ENCODE measurements at places on chromosomes 5 and 9.

DNA sequence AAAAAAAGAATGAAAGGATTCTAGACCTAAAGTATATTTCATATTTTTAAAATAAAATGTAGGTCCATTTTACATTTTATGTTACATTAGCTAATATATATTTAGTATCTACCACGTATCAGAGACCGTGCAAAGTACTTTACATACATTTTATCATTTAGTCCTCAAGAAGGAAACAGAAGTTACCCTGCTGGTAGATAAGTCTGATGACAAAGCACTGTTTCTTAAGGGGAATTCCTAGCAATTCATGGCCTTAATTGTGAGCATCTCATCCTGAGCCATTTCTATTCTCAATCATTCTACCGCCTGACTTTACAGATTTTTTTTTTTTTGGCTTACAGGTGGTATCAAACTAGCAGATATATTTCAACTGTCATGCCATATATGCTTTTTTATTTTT, 367.7 kb downstream of the PRELID2 start:
- no peak for DNase-seq

- no peak for DNase-seq
Observed at GRCh38 chr5:155008669-155009068, 4.9 kb upstream of the KIF4B start.

- no peak for DNase-seq
Observed at GRCh38 chr9:16422114-16422513, 448.4 kb downstream of the BNC2 start.

DNA sequence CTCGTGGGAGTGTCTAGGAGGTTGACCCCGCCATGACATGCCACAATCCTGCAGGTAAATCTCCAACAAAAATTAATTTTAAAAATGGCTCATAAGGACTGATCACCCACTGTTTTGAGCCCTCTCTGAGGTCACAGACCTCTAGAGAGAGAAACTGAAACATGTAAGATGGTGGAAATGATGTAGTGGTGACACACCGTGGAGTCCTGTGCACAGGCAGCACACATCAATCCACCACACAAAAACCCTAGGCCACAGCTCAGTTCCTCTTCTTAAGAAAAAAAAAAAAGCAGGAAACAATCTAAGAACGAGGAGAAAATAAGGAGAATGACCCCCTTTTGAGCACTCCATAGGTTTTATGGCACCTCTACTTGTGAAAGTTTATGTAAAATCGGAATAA, 93.8 kb upstream of the FAM120A start:
- DNase-seq = no peak

- DNase-seq = no peak
Observed at GRCh38 chr5:1490376-1490775, 33.4 kb downstream of the LPCAT1 start.

- DNase-seq = no peak
Observed at GRCh38 chr5:176677209-176677939, 30.1 kb downstream of the TSPAN17 start.

GRCh38 chr5:135478938-135479337, 26.8 kb upstream of the TIFAB start:
- DNase-seq = no peak

GRCh38 chr5:24854350-24854749, 209.6 kb upstream of the CDH10 start:
- DNase-seq = no peak

DNA sequence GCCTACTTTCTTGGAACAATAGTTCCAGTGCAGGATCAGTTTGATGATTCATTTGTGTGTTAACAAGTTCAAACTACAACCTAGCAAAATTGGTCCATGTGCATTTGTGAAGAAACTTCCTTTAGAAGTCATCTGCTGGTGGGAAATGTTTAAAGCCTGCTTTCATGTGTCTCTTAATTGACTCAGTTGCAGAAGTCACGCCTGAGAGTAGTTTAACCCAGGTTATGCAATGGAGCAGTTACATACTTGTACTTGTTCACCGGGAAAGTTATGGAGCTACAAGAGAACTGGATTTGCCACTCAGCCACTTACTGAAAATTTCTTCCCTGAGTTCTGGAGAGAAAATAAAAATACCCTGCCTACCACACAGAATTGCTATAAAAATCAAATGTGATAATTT, 1397.8 kb downstream of the PTPRD start:
- no peak for DNase-seq

DNA sequence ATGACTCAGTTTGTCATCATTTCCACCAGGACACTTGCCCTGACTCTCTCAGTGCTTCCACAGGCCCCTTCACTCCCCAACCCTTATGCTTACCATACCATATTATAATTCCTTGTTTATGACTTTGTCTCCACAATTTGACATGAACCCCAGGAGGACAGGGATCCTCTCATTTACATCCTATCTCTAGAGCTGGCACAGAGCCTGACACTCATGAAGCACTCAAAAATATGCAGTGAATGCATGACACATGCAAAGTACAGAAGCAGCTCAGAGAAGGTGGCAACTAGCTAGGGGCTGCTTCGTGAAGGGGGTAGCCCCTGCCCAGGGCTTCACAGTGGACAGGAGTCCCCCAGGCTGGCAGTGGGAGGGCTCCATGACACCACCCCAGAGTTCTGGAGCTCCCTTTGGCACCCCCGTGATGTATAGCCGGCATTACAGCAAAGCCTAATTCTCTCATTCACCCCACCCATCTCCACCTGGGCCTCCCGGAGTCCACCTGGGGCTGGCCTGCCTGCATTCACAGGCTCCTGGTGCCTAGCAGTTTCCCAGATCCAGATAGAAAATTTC, 112.0 kb upstream of the SPOCK1 start:
- DNase-seq = no peak

GRCh38 chr5:23353286-23353685, 154.1 kb upstream of the PRDM9 start:
- no peak for DNase-seq

DNA sequence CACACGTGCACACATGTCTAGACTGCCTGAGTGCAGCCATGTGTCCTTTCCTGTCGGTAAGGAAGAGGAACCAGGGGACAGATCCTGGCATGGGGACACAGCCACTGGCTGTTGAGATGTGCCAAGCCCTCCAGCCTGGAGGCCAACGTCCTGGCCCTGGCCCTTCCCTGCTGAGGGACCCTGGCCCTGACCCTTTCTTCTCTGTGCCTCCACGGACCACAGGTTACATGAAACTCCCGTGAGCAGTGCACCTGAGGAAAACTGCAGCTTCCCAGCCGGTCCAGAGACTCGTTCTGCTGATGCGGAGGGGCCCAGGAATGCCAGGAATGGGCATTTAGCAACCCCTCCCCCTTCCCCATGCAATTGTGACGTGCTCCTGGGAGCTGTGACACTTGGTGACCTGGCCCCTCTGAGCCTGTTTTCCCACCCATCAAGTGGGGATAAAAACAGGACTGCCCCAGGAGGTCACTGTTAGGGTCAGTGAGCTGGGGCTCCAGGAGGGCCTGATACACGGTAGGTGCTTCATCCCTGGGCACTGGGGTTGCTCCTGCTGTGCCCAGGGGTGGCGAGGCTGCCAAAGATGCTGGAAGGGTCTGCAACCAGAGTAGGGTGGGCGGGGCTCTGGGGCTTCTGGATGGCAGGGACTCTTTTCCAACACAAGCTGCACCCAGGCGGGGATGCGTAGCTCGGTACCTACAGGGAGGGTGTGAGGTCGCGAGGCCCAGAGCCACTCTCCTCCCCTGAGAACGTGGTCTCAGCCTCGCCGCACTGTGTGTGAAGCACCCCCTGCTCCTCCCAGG, 151.5 kb downstream of the C9orf50 start:
- no peak for DNase-seq

DNA sequence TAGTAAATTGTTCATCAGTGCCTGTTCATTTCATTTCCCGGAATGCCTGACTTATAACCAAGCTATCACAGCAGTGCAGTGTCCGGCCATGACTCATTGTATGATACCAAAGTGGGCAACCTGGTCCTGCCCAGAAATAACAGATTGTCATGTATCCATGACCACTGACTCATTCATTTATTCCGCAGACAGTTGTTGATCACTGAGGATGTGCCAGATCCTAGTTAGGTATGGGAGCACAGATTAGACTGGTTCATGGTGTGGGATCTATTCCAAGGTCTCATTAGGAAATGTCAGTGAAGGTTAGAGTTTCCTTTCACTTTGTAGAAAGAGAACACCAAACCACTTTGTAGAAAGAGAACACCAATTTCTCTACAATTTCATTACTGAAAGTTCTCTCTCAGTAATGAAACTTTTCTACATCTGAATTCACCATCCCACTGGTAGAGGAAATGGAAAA, 8.7 kb downstream of the NREP start:
- no peak for DNase-seq

GRCh38 chr9:36341936-36342577, 58.0 kb downstream of the RNF38 start:
- no peak for DNase-seq

GRCh38 chr5:31427013-31427723, 104.7 kb downstream of the DROSHA start:
- no peak for DNase-seq

- DNase-seq = no peak
Observed at GRCh38 chr5:152097128-152097527, 172.5 kb upstream of the GLRA1 start.

GRCh38 chr5:66223637-66224036, 79.5 kb downstream of the SREK1 start:
- no peak for DNase-seq

DNA sequence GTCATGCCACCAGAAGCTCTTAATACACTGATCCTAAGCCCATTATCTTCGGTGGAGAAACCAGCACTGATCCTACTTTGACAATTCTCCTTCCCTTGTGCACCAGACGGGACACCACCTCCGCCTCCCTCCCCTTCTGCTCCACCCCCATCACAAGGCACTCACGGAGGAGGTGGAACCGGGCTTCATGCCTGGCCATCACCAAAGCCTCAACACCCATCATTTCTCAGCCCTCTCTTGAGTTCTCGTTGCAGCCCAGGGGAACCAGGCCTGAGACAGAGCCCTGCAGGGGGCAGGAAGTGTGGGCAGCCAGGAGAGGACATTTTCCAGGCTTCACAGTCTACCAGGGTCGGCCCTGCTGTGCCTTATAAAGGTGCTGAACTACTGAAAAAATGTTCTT, 160.5 kb downstream of the GOLPH3 start:
- DNase-seq = no peak

GRCh38 chr9:105661011-105661410, 1.2 kb upstream of the TAL2 start:
- DNase-seq = no peak

GRCh38 chr5:150301901-150302300, 804 bp downstream of the ARSI start:
- no peak for DNase-seq

DNA sequence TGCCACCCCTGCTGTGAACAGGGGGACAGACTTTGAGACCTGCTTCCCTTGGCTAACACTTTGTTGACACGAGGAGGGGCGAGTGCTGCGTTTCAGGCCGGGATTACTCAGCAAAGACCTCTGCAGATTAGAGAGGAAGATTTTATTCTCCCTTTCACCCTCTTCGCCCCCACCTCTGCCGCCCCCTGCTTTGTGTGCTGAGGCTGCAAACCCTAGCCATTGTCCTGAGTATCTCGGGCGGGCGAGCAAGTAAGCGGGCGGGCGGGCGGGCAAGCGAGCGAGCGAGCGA, 6.0 kb downstream of the ISL1 start:
- DNase-seq = no peak

- DNase-seq = no peak
Observed at GRCh38 chr5:126369995-126370731, 53.0 kb upstream of the GRAMD2B start.

GRCh38 chr5:153782589-153783361, 255.9 kb downstream of the FAM114A2 start:
- no peak for DNase-seq

DNA sequence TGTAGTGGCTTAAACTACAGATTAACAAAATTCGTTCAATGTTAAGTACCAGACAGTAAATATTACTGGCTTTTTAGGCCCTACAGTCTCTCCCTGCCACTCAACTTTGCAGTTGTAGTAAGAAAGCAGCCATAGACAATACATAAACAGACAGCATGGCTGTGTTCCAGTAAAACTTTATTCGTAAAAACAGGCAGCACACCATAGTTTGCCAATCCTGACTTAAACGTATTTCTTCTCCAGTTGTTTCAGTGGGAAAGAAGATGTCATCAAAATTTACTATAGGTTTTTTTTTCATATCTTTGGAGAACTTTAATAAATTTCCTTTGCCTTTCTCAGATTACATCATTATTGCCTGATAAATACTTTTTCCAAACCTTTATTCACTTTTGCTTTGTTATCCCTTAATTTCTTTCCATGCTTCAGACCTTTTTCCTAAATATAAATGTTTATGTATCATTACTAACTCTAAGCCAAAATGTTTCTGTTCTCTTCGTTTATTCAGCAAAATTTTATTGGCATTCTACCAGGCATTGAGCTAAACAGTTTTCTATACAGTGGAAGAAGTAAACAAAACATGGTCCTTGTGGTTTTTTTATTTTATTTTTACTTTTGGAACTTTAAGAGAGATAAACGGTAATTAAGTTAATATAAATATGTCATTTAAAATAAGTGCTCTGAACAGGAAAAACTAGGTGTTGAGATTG, 64.5 kb downstream of the SLF1 start:
- DNase-seq = no peak

GRCh38 chr9:72955126-72955455, 2.2 kb upstream of the ALDH1A1 start:
- no peak for DNase-seq

- no peak for DNase-seq
Observed at GRCh38 chr5:55986931-55987330, 7.8 kb downstream of the IL6ST start.

GRCh38 chr9:97567894-97568202, 65.3 kb downstream of the TSTD2 start:
- DNase-seq = no peak

DNA sequence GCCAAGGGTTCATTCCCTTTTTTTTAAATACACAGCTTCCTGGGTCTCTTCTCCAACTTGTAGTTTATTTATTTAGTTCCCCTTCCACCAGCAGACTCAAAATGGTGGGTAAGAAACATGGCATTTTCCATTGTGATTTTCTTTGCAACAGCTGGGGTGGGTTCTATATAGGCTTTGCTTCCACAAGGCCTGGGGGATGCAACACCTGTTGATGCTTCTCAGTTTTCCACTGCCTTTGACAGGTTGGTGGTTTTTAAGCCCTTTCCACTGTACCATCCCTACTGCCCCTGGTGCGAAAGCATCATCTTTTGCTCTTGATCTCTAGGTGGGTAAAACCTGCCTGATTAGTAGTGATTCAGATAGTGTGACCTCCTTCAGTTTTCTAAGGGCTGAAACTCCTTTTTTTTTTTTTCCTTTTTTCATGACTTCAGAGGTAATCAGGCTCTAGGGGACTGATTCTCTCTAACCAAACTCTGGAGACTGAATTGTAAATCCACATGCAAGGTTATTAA, 8.5 kb downstream of the KDM3B start:
- DNase-seq = no peak

- no peak for DNase-seq
Observed at GRCh38 chr9:84811751-84812074, 142.2 kb downstream of the NTRK2 start.

- no peak for DNase-seq
Observed at GRCh38 chr5:57929271-57929670, 446.7 kb upstream of the ACTBL2 start.

GRCh38 chr9:131394464-131395156, 724 bp downstream of the PRRC2B start:
- no peak for DNase-seq
